ENCODE measurements at places on chromosomes 4 and X.
A peak's percentile ranks its signal among the peaks of the same experiment; 100 is the strongest.

DNA sequence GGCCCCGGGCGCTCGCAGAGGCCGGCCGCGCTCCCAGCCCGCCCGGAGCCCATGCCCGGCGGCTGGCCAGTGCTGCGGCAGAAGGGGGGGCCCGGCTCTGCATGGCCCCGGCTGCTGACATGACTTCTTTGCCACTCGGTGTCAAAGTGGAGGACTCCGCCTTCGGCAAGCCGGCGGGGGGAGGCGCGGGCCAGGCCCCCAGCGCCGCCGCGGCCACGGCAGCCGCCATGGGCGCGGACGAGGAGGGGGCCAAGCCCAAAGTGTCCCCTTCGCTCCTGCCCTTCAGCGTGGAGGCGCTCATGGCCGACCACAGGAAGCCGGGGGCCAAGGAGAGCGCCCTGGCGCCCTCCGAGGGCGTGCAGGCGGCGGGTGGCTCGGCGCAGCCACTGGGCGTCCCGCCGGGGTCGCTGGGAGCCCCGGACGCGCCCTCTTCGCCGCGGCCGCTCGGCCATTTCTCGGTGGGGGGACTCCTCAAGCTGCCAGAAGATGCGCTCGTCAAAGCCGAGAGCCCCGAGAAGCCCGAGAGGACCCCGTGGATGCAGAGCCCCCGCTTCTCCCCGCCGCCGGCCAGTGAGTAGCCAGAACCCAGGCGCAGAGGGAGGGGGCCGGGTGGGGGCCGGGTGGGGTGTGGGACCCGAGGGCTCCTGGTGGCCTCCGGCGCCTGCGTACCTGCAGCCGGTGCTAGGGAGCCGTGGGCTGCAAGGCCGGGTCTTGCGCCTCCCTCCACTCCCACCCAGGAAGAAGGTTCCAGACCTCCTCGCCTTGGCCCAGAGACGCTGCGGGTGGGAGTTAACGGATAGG is 534 bp downstream of the MSX1 start:
- DNase-seq = no peak

DNA sequence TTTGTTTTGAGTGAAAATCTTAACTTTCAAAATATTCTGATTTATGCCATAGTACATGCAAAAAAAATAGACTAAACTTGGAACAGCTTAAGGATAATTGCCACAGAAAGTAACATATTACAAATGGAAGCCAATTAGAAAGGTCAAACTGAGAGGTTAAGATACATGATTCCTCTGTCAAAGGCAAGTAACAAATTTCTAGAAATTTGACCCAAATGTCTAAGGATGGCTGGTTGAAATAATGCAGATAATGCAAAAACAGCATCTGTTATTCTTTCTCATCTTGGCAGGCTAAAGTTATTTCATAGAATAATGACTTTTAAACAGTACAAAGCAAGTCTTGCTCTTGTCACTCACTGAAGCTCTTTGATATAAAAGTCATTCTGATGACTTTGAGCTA is 10.5 kb downstream of the FGF5 start:
- DNase-seq = no peak

DNA sequence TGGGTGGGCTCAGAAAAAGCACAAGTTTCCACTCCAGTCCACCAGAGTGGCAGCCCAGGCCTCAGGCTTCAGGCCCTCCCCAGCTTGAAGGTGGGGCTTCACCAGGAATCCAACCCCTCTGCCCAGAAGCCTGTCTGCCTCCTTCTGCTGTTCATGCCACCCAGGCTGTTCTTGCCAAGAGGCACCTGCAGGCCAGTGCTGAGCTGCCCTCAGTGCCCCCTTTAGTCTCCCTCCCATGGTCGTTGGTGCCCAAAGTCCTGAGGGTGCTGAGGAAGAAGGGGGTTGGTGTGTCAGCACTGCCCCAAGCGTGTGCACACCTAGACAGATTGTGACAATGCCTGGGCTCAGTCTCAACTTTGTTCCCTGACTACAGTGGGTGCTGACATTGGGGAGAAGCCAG is 475.3 kb downstream of the EPHA5 start:
- DNase-seq = no peak

DNA sequence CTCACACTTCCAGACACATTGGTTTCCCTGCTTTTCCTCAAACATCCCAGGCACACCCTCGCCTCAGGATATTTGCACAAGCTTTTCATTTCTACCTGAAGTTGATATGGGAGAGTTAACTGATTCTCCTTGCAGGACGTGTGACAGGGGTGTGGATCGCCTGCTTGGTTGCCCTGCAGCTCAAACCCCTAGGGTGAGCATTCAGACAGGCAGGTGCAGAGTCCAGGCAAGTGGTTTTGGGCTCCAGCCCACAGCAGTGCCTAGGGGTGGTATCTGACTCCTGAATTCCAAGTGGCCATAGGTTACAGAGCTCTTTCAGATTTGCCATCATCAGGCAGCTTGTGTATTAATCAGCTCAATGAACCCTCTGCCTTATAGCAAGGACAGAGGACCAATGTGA is 1104.2 kb upstream of the IGFBP7 start:
- no peak for DNase-seq

DNA sequence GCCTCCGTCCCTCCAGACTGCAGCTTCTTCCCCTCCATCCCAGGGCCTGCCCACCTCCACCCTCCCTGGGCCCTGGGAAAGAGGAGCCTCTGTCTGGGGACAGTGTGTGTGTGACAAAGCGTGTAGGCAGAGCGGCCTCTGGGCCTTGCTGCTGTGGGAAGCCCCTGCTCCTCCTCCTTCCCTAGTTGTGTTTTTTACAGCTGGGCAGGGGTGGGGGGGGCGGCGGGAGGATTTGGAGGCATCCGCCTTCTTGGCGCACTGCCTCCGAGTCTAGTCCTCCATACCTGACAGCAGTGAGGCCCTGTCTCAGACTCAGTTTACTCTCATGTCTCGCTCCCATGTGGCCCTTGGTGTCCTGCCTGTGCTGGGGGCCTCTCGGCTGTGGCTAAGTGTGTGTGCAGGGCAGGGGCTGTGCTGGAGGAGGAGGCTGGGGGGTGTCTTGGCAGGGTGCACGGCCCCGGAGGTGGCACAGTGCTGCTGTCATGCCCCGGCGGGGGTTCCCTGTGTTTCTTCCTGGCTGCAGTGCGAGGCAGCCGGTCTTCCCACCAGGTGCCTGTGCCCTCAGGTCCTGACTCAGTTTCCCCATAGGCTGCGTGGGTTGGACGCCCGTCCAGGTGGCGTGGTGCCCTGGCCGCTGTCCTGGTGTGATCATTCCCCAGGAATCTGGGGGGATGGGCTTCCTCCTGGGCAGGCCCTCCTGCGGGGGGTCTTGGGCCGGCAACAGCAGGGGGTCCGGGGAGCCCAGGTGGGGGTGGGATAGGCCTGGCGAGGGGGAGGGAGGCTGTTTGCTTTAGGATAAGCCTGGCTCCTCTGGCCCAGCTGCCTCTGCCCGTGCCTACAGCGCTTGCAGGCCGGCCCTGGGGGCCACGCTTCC is 7.0 kb downstream of the FGFRL1 start:
- no peak for DNase-seq

GRCh38 chrX:37679888-37680287 is 5.7 kb upstream of the XK start:
- no peak for DNase-seq

DNA sequence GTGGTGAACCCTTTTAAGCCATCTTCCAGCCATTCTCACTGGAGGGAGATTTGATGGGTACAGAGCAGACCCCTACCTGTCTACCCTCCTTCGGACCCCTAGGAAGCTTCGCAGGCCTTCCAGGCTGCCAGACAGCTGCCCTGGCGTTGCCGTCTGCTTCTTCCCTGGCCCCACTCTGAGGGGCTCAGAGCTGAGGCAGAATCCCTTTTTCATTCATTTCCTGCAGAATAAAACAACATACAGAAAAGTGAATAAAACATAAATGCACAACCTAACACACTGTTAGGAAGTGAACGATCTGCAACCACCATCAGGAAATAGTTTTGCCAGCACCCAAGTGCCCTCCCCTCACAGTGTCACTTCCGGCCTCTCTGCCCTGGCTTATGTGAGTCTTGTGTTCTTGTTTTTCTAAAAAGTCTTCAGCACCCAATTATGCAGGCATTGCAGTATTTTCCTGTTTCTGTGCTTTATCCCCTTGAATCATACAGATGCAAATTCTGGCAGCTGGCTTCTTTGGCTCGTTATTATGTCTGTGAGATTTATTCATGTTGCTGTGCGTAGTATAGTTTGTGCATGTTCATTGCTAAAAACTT is 5.6 kb upstream of the ADD1 start:
- DNase-seq = peak; percentile 52

GRCh38 chrX:155949098-155949497 is 48.4 kb upstream of the IL9R start:
- no peak for DNase-seq

- DNase-seq = no peak
Measured at GRCh38 chrX:2498781-2499302, 1.9 kb downstream of the DHRSX start.

DNA sequence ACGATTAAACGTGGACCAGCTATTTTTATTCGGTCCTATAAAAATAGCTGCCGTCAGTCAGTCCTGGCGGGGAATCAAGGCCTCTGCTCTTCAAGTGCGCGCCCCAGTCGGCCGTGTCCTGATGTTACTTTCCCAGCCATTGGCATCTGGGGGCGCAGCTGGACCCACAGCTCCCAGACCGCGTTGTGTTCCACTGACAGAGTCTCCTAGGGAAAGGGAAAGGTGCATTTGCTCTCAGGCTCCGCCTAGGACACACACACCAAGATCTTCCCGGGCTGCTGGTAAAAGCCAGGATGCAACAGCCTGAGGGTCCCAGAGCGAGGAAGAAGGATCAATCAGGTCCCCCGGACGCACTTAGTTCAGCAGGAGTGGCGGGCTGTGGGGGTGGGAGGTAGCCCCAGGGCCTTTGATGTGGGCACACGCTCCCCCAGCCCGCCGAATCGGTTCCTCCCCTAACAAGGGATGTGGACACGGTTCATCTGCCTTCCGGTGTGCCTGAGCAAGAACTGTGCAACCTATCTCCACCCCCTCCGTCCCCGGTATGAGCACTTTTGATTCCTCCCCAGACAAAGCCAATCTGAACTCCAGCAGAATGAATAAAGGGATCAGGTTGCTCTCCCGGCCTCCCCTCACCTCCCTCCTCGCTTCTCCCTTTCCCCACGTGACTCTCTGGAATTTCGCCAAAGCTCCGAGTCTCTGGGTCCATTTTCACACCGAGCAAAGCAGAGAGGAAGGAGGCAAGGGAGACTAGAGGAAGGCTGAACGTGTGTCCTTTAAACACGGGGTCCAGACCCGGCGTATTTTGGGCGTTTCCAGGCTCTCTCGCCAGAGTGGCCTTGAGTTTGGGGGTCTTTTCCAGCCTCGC is 626 bp upstream of the FRAS1 start:
- DNase-seq = no peak

DNA sequence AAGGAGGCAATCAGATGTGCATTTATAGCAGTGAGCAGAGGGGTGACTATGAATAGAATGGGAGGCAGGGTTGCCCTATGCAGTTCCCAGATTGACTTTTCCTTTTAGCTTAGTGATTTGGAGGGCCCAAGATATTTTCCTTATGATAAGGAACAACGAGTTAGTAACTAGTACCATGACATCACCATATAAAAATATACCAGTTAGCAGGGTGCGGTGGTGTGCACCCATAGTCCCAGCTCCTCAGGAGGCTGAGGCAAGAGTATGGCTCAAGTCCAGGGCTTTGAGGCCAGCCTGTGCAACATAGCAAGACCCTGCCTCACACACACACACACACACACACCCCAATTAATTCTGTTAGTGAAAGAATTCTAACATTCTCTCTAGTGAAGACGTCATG is 53.0 kb downstream of the IL13RA2 start:
- no peak for DNase-seq

GRCh38 chr4:110620691-110621327 is 2.1 kb downstream of the PITX2 start:
- no peak for DNase-seq

DNA sequence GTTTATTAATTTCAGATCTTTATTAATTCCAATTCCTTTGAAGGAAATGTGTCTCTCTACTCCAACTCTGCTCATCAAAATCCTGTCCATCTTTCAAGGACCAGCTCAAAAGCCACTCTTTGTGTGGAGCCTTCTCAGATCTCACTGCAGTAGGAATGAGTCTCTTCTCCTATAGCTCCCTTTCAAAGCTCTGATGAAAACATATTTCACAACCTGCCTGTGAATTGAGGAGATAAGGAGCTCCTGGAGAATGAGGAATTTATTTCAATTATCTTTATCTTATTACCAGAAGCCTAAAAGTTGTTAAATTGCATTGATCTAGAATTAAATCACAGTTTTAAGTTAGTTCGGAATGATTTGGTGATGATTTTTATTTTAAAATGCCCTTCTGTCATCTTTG is 92.6 kb upstream of the TRPC3 start:
- DNase-seq = no peak

DNA sequence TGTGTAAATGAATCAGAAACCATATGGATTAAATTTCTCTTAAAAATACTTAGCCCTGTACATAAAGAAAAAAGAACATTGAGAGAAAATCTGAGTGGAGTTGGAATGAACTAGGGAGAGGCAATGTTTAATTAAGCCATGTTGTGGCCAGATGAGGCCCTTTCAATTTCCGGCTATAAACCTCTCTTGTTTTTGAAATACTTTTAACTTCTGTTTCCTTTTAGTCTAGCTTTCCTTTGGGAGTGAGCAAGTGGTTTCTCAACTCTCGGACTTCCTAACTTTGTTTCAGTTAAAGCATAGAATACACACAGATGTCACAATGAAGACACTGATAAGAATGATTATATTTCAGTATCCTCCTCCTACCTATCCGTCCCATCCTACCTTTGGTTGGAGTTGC is 197.2 kb downstream of the ARHGAP24 start:
- DNase-seq = no peak

DNA sequence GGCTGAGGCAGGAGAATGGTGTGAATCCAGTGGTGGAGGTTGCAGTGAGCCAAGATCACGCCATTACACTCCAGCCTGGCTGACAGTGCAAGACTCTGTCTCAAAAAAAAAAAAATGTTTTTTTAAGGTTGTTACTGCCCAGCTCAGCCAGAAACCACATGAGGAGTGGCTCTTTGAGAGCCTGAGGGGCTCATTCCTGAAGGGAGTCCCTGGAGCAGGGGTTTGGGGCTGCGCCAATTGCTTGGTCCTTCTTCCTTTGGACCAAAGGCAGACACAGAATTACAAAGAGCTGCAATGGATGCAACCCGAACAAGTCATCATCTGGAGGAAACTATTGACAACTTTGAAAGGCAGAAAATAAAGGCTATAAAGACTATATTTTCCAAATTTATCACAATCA is 60.6 kb upstream of the WWC2 start:
- DNase-seq = no peak

DNA sequence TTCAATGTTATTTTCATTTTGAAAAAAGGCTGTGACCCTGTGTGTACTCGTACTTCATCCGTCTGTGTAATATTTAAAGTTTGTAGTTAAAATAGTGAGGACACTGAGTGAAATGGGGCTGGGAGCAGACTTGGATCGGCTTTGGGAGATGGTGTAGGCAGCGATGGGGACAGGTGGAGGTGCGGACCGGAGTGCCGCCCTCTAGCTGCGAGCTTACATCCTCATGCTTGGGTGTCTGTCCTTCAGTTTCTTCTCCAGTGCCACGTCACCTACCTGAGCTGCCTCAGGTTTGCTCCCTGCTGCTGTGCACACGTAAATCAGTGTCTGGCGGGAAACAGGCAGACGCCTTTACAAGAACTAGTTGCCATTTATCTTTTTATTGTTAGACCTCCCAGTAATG is 146.1 kb downstream of the GPR143 start:
- DNase-seq = no peak

GRCh38 chr4:109432696-109433095 is 919 bp upstream of the SEC24B start:
- DNase-seq = no peak

Data from stimulated activated CD8-positive, alpha-beta memory T cell treated with anti-CD3 and anti-CD28 coated beads, Interleukin-15, amount 100 ng/mL, for 1 hour (primary cell).